ENCODE measurements at places on chromosomes 2 and 18.

- no peak for DNase-seq
Observed at GRCh38 chr2:176038694-176039093, 36.6 kb upstream of the LNPK start.

DNA sequence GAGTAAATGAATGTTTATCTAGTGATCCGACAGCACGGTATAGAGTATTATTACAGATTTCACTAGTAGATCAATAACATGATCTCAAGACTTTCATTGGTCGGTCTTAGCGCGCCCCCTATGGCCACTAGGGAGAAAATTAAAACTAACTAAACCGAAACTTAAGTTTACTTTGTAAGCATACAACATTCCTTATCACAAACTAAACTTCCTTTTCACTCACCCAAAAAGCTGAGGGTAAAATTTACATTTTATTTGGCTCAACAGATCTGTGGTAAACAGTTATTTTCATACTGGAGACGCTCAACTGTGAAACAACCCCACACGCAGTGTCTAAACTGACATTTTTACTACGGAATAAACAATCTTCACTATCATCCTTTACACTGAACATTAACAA, 215.6 kb upstream of the MAP2 start:
- DNase-seq, result no peak

- no peak for DNase-seq
Observed at GRCh38 chr2:217513258-217513657, 489.5 kb downstream of the TNS1 start.

- no peak for DNase-seq
Observed at GRCh38 chr2:208807756-208808155, 401.2 kb downstream of the PTH2R start.

DNA sequence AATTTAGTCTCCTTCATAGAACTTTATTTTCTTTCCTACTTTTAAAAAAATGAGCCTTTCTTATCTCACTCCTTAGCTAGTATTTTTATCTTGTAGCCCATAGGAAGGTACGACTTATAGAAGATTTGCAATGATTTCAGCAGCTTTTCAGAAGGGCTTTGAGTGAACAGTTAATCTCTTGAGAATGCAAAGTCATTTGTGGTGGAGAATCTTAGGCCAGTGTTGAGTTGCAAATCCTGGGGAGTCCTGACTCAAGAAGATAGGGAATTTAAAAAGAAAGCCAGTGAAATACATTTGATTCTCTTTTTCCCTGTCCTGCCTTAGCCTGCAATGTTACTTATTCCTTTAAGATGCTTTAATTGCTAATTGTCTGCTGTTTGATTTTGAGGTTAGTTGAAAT, 33.6 kb downstream of the LYPD6 start:
- no peak for DNase-seq

GRCh38 chr2:172340394-172340793, 87.0 kb upstream of the ITGA6 start:
- no peak for DNase-seq

- no peak for DNase-seq
Observed at GRCh38 chr2:73969356-73969755, 15.4 kb upstream of the TET3 start.

- no peak for DNase-seq
Observed at GRCh38 chr2:190036071-190036470, 26.5 kb downstream of the MSTN start.

- no peak for DNase-seq
Observed at GRCh38 chr2:165056564-165056963, 101.2 kb upstream of the SLC38A11 start.

GRCh38 chr2:31992025-31992579, 18.7 kb downstream of the MEMO1 start:
- DNase-seq, result no peak

GRCh38 chr2:169189132-169189531, 119.8 kb downstream of the DHRS9 start:
- DNase-seq, result no peak

DNA sequence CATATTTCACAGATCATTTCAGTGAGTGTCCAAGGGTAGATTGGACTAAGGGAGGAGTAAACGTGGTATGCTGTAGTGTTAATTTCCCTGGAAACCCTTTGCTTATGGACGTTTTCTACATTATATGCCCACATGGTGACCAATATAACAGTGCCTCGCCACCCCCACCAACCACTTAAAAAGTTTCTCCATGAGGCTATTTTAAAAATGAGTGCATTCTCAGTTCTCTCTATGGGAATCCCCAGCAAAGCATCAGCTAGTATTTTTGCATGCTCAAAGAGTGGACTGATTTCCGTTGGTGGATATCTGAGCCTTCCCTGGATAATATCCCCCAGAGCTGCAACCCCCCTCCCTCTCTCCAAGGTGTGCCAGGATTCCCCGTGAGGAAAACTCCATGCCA, 73.2 kb downstream of the TGFA start:
- DNase-seq, result no peak

DNA sequence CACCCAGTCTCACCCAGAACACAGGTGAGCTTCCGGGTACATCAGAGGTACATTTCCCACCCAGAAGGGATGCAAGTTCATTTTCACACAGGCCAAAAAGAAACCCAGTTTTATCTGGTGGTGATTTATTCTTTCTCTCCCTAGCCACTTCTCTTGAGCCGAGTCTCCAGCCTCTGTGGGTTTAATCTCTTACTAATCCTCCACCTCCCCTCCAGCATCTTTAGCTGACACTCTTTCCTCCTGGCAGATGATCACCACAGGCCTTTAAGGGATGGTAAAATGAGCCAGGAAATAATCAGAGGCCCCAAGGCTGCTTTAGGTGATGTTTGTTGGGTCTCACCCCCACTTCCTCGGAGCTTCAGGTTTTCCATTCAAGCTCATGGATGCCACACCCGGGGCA, 145.7 kb upstream of the DLX2 start:
- no peak for DNase-seq

DNA sequence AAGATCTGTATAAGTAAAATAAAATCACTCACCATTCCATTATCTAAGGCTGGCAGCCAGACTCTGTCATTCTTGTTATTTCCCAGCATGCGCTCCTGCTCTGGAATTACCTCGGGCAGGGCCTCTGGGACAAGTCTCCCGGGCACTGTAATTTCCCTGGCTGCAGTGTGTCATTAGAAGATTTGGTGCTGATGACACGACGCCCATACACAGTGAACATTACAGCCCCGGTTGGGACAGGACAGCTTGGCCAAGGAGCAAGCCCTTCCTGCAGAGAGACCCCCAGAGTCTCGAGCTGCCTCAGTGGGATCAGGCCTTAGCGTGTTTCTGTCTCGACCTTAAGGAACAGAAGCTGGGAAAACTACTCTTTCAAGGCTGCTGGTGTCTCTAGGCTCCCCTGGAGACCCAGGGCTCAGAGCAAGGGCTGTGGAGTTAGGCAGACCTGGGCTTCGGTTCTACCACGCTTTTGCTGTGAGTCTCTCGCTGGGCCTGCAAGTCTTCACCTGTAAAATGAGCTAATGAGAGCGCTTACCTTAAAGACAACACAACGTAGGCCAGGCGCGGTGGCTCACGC, 39.7 kb downstream of the SMAD7 start:
- no peak for DNase-seq

DNA sequence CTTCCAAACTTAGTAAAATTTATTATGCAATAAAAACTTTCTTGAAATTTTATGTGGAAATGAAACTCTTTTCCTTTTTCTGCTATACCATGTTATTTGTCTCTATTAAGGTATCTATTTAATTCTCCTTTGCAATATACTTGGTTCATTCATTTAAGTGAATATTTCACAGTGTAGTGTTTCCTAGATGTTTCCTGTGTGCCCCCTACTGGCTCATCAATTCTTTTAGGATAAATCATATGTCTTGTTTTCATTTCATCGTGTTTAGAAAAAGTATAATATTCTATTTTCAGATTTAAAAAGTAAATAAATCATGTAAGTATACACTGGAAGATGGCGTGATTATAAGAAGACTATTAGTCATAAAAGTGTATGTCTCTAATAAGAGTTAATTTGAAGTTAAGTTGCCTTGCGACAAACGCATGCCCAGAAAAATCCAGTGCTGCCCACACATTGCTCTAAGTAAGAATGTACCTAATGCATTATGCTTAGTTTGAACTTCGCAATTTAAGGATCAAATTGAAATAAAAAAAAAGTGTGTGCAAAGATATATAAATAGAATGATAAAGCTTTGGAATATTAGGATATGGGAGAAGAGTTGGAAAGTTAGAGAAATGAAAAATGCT, 525.4 kb downstream of the KCNJ3 start:
- no peak for DNase-seq

DNA sequence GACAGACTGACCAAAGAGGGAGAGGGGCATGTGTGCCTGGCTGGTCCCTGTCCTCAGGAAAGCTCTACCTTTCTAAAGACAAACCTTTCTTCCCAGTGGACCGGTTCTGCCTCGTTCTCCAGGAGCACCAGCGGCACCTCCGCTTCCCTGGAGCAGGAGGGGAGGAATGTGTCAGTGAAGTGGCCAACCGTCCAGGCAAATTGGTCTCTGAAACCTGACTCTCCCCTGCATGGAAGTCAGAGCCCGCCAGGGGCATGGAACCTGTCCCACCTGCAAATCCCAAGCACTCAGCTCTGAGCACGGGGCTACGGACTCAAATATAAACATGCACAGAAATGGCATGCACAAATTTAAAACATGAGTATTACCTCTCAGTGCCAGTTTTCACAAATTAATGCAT, 62.9 kb downstream of the COL6A3 start:
- DNase-seq, result no peak

- no peak for DNase-seq
Observed at GRCh38 chr2:234398531-234398930, 98.3 kb downstream of the ARL4C start.

DNA sequence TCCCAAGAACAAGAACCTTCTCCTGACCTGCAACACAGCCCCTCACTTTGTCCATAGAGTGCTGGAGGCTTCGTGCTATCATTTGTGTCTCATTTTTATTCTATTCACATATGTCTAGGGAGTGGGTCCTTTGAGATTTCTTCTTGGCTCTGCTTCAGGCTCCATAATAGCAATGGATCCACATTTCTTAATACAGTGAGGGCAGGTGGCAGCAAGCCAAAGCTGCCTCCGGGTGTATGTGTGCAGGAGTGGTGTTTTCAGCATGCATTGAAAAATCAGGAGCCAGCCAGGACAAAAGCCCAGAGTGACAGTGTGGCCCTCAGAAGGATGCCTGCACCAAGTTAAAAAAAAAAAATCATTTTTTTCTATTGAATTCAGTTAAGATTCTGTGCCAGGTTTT, 115.1 kb upstream of the PELI1 start:
- DNase-seq, result no peak

DNA sequence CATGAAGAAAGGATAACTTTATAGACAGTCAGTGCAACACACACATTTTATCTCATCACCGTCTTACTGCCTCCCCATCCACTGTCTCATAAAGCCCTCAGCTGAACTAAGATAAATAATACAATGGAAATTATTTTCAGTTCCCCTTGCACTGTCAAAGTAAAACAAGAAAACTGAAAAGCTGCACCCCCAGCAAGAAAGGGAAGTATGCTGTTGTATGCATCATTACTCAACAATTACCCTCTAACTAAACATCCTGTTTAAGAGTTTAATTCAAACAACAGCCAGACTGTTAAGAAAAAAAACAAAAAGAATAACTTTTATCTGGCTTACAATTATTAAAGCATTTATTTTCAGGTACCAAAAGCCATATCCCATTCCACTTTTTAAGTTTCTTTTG, 25.0 kb downstream of the MPPE1 start:
- no peak for DNase-seq

DNA sequence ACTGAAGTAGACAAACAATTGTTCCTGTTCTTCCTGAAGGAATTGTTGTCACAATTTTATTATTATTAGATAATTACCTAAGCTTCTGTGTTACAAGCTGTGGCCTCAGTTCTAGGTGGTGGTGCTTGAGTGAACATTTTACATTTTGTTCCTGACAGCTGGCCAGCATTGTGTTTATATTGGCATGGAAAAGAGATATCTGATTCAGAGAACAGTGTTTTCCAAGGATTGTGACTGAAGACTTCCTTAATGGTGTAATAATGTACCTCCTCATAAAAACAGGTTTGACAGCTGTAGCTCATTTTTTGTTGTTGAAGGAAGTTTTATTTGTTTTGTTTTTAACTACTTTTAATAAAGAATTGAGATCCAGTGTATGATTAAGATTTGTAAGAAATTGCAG, 95.2 kb downstream of the EPB41L5 start:
- no peak for DNase-seq

GRCh38 chr2:105732101-105732500, 12.6 kb upstream of the NCK2 start:
- no peak for DNase-seq

DNA sequence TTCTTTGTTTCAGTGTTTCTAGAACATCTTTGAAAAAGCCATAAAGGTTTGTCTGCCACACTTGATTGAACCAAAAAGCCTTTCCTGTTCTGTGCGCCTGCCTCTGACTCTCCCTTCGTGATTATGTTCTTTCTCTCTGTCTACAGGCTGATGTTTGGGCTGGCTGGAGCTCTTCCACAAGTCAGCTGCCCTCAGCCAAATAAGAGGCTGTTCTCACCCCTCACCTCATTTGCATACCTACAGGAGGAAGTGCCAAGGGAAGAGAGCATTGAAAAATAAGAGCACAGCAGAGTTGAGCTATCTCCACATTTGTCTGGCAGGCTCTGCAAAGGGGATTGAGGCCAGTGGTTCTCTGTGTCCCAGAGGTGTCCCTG, 15.8 kb downstream of the INPP5D start:
- DNase-seq, result no peak

- no peak for DNase-seq
Observed at GRCh38 chr2:45004562-45005191, 4.6 kb downstream of the SIX2 start.

DNA sequence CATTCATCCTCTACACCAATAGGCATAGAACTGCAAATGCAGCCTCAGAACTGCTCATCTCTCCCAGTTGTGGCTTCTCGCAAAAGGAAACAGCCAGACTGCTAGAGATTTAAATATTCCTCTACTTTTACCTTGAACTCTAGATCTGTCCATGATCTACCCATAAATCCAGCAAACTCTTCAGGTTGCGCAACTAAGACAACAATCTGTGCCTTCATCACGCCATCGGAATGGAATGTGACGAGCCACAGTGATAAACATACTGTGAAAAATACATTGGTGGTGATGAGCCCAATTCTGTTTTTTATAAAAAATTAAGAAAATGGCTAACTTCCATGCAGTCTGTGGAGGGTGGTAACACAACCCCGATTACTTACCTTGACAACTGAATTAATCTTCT, 626.7 kb downstream of the LRRTM4 start:
- no peak for DNase-seq

GRCh38 chr2:238409341-238410199, 17.2 kb upstream of the ASB1 start:
- DNase-seq, result no peak

- DNase-seq, result no peak
Observed at GRCh38 chr18:13511961-13512577, 214.3 kb downstream of the FAM210A start.

- no peak for DNase-seq
Observed at GRCh38 chr2:106174056-106174455, 20.0 kb downstream of the UXS1 start.

GRCh38 chr2:201901786-201902185, 95.4 kb downstream of the CDK15 start:
- DNase-seq, result no peak

GRCh38 chr18:9115984-9116383, 13.5 kb downstream of the NDUFV2 start:
- DNase-seq, result no peak

- DNase-seq, result no peak
Observed at GRCh38 chr18:2910261-2910660, 63.5 kb downstream of the EMILIN2 start.

- no peak for DNase-seq
Observed at GRCh38 chr18:68642003-68642402, 72.9 kb downstream of the TMX3 start.

GRCh38 chr2:71935262-71935848, 212.3 kb downstream of the CYP26B1 start:
- DNase-seq, result no peak

- no peak for DNase-seq
Observed at GRCh38 chr2:3602553-3603339, 7.8 kb downstream of the COLEC11 start.

Measured in activated CD8-positive, alpha-beta memory T cell treated with anti-CD3 and anti-CD28 coated beads for 1 hour (primary cell).